ENCODE measurements at places on chromosomes 3 and 15. TPM values are rescaled to one million over a fixed set of nuclear protein-coding genes. Genes with fewer than 3 reads are reported as not detected.
A peak's percentile ranks its signal among the peaks of the same experiment; 100 is the strongest.

KLHL40 gene
- total RNA-seq, result not detected

SLC12A1 gene
- total RNA-seq, result not detected

CKMT1B gene
- not detected for total RNA-seq

LRRC34 gene
- 3.4 TPM for total RNA-seq

GHSR gene
- not detected for total RNA-seq

CDC25A gene
- total RNA-seq, result 4.3 TPM

ZPLD1 gene
- total RNA-seq, result 0.22 TPM

GRCh38 chr15:92652576-92652966 is 3.0 kb downstream of the FAM174B start:
- H3K4me3 ChIP-seq, result no peak overlapping the region
- no peak for DNase-seq
- H3K4me1 ChIP-seq, result no peaks in the 10 kb centered on the region
- H3K36me3 ChIP-seq, result no peaks in the 10 kb centered on the region
- no peak overlapping the region for H3K27ac ChIP-seq

- no peak for DNase-seq
- no peaks in the 10 kb centered on the region for H3K27me3 ChIP-seq
- no peaks in the 10 kb centered on the region for H3K36me3 ChIP-seq
- no peak overlapping the region for H3K27ac ChIP-seq
- H3K4me1 ChIP-seq, result no peaks in the 10 kb centered on the region
Observed at GRCh38 chr3:16675805-16676204, 70.6 kb upstream of the DAZL start.

DNA sequence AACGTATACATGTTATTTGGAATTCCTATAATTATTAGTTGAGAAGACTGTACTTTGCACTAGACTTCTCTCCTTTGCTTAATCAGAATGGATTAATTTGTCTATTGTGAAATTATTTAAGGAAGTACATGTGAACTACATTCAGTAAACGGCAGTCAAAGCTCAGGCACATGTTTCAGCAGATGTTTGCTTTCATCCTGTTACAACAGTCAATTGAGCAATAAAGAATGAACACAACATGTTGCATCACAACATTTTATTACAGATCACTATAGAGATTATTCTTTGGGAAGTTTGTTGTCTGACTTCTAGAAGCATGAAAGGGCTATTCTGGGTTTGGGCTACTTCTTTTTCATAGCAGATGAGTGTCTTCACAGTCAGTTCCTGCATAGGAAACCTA is 39.2 kb downstream of the RAB27A start:
- DNase-seq, result peak; percentile 87
- H3K4me3 ChIP-seq, result no peak overlapping the region
- H3K4me1 ChIP-seq, result peaks cover 21% of the 10 kb centered on the region
- no peaks in the 10 kb centered on the region for H3K36me3 ChIP-seq
- peak overlapping the region; percentile 66 for H3K27ac ChIP-seq

DNA sequence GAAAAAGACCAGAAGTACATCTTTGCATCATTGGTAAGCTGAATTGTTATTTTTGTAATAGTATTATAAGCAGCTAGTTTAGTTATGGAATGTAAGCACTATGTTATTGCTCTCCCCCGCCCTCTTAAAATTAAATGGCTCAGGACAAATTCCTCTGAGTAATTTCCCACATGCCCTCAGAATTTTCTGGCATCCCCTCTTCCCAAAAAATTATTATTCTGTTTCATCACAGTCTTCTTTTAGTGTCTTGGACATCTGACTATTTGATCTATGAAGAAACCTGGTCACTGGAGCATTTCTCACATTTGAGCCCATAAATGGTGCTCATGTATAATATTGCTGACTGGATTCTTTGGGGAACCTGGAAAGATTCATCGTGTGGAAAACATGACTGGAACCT is 68.3 kb downstream of the KLHL25 start:
- peak; percentile 70 for DNase-seq
- peaks cover 32% of the 10 kb centered on the region for H3K4me1 ChIP-seq
- peak overlapping the region; percentile 83 for H3K27ac ChIP-seq
- 0 out of 2 replicates have a peak overlapping the region, but pooled peaks have one; percentile 16 for H3K4me3 ChIP-seq
- H3K36me3 ChIP-seq, result peaks cover 24% of the 10 kb centered on the region
- H3K27me3 ChIP-seq, result no peaks in the 10 kb centered on the region

GRCh38 chr3:195548987-195549386 is 5.9 kb upstream of the PPP1R2 start:
- H3K36me3 ChIP-seq, result no peaks in the 10 kb centered on the region
- no peak overlapping the region for H3K4me3 ChIP-seq
- H3K27me3 ChIP-seq, result no peaks in the 10 kb centered on the region
- H3K27ac ChIP-seq, result no peak overlapping the region

GRCh38 chr3:135784557-135784956 is 181.0 kb upstream of the PPP2R3A start:
- no peak overlapping the region for H3K4me3 ChIP-seq
- H3K27me3 ChIP-seq, result no peaks in the 10 kb centered on the region
- no peak overlapping the region for H3K27ac ChIP-seq
- no peak for DNase-seq
- no peaks in the 10 kb centered on the region for H3K4me1 ChIP-seq
- H3K36me3 ChIP-seq, result no peaks in the 10 kb centered on the region

DNA sequence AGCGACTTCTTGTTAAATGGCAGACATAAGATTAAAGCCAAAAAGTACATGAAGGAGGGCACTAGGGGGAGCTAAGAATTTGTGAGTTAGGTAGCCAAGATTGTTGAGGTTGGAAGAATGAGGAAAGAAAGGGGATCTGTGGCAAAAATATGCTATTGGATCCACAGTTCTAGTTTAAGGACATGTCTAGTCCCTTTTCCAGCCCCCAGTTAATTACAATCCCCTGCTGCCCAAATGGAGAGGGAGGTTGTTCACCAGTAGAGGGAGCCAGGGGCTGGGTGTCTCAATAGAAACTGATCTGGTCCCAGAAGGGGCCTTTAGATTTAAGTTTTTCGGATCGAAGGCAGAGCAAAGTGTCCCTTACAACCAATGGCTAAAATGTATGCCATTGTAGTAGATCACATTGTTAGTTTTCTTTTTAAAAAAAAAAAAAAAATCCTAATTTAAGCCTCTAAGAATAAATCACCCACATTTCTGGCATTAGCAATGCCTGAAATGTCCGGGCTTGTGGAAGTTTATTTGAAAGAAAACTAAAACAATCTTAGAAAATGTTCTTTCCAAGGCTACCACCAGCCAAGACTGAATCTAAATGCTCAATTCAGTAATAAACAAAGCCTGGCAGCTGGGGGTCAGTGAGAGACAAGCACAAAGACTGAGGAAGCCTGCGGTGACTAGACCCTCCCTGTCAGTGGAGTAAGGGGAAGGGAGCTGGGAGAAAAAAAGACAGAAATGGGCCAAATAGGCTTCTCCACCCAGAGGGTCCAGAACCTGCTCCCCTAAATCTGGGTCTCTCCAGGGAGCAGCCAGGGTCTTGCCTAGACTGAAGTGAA is 7.1 kb downstream of the COL8A1 start:
- H3K27me3 ChIP-seq, result no peaks in the 10 kb centered on the region
- H3K27ac ChIP-seq, result peak overlapping the region; percentile 33
- peak; percentile 76 for DNase-seq
- H3K4me3 ChIP-seq, result no peak overlapping the region

DNA sequence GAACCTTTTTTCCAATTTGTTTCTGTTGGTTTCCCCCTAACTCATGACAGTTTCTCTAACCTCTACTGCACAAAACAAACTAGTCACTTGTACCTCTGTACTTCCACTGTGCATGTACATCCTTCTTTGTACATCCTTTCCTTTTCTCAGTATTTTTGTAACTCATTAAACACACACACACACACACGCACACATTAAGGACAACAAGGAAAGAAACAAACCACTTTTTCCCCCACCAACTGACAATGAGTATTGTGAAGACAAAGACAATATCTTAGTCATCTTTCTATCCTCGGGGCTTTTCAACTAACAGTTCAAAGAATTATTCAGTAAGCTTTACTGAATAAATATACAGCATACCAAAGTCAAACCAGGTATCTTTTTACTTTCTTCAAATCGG is 170.5 kb downstream of the VPS13C start:
- H3K27ac ChIP-seq, result no peak overlapping the region
- no peaks in the 10 kb centered on the region for H3K4me1 ChIP-seq
- no peak for DNase-seq
- H3K27me3 ChIP-seq, result no peaks in the 10 kb centered on the region
- peaks cover 28% of the 10 kb centered on the region for H3K36me3 ChIP-seq
- H3K4me3 ChIP-seq, result no peak overlapping the region

DNA sequence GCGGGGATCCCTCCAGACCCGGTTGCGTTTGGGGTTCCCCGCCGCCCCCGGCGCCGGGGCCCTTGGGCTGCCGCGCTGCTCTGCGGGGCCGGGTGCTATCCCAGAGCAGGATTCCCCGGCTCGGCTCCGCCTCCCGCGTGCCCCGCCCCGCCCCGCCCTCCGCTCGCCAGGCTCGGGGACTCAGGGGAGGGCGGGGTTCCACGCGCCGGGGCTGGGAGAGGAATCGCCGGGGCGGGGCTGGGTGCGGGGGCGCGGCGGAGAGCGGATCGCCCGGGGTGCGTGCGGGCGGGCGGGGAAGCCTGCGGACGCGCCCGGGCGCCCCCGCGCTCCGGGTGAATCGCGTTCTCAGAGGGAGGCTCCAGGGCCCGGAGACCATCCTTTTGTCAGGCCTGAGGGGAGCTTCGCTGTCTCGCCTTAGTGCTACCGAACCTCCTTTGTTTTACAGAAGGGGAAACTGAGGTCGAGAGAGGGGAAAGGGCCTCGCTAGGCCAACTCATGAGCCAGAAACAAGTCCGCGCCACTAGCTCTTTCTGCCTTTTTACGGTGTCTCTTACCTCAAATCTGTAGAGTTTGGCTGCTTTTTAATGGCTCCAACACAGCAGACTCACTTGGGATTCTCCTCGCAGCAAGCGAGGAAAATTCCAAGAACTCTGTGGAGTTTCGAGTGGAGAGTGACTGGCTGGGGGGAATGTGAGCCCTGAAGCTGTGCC is at the start of gene TMEM158:
Gene TMEM158 (minus strand): TSS at position 82 of the 710 bp plus-strand sequence. CDS start 260 bp downstream, outside the sequence.
- no peaks in the 10 kb centered on the region for H3K36me3 ChIP-seq
- DNase-seq, result peak; percentile 92
- H3K27ac ChIP-seq, result peak within 1 kb of the TSS; percentile 29
- peak within 1 kb of the TSS; percentile 93 for H3K4me3 ChIP-seq

GRCh38 chr15:99113547-99114271 is 8.8 kb downstream of the SYNM start:
- DNase-seq, result no peak
- no peak overlapping the region for H3K27ac ChIP-seq
- no peak overlapping the region for H3K4me3 ChIP-seq
- H3K36me3 ChIP-seq, result no peaks in the 10 kb centered on the region
- no peaks in the 10 kb centered on the region for H3K27me3 ChIP-seq

DNA sequence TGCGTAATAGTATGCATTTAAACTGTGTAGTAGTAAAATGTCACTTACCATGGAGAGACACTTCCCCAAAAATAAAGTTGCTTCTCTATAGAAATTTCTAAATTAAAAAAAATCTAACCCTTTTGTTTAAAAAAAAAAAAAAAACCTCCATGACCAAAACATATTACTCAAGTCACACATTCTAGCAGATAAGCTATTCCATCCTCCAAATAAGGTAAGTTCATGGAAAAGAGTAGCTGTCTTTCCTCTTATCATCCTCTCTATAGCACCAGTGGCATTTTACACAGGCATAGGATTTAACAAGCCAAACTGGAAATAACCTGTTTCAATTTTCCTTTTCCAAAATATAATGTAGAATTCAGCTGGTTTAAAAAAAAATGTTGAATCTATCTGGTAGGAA is 57.4 kb downstream of the LRRFIP2 start:
- no peak for DNase-seq
- peaks cover 12% of the 10 kb centered on the region for H3K36me3 ChIP-seq
- H3K4me3 ChIP-seq, result no peak overlapping the region
- no peaks in the 10 kb centered on the region for H3K27me3 ChIP-seq
- no peak overlapping the region for H3K27ac ChIP-seq

- H3K36me3 ChIP-seq, result no peaks in the 10 kb centered on the region
- no peak overlapping the region for H3K4me3 ChIP-seq
Observed at GRCh38 chr3:147002721-147003120, 397.6 kb upstream of the PLSCR5 start.

DNA sequence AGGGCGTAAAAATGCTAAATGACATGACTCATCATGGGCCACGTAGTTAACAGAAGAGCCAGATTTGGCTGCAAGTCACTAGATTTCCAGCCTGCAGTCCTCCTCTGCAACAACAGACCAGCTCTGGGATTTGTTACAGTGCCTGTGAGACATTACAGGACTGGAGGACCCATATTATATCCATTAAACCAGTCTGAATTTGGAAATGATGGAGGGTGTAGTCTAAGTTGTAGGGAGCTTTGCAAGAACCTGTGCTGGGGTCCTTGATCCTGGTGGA is 10.8 kb downstream of the ZNF774 start:
- H3K4me3 ChIP-seq, result peak overlapping the region; percentile 40
- H3K27ac ChIP-seq, result peak overlapping the region; percentile 98
- peak; percentile 97 for DNase-seq
- H3K36me3 ChIP-seq, result no peaks in the 10 kb centered on the region
- H3K27me3 ChIP-seq, result no peaks in the 10 kb centered on the region

GRCh38 chr15:86872782-86873181 is 793.1 kb downstream of the AGBL1 start:
- H3K27me3 ChIP-seq, result no peaks in the 10 kb centered on the region
- no peak for DNase-seq
- H3K27ac ChIP-seq, result no peak overlapping the region

Data from GM23248 (cell line).